ENCODE measurements at places on chromosomes 16 and 17.

GRCh38 chr17:40041196-40041595 is 13.0 kb downstream of the MED24 start:
- no peak for DNase-seq

GRCh38 chr16:27720731-27721530 is 171.0 kb downstream of the KATNIP start:
- DNase-seq, result no peak

DNA sequence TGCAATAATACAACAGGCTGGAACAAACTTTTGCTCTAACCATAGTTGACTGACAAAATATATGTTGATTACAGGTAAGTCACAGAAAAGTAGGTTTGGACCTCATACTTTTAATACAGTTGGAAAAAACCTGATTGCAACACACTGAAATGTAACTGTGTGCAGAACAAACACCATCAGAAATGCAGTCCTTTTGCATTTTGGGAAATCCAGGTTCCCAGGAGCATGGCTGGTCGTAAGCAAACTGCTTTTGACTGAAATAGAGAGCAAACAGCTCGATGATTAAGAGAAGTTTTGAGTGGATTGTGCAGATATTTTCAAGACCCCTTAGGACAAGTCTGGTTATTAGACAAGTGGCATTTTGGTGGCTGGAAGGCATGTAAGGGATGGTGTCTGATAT is 8.0 kb downstream of the IGF2BP1 start:
- DNase-seq, result no peak

DNA sequence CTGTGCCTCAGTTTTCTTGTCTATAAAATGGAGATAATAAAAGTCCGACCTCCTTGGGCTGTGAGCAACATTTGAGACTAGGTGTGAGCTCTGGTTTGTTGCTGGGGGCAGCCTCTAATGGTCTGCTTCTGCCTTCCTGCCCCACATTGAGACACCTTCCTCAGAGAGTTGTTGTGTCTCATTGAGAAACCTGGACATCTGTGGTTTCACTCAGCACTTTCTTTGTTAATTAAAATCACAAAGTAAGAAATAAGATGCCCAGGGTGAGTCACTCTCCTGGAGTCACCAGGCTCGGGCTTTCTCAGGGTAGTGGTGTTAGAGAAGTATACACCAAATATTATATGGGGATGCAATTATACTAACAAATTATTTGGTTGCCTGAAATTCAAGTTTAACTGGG is 389.2 kb upstream of the SALL1 start:
- no peak for DNase-seq

DNA sequence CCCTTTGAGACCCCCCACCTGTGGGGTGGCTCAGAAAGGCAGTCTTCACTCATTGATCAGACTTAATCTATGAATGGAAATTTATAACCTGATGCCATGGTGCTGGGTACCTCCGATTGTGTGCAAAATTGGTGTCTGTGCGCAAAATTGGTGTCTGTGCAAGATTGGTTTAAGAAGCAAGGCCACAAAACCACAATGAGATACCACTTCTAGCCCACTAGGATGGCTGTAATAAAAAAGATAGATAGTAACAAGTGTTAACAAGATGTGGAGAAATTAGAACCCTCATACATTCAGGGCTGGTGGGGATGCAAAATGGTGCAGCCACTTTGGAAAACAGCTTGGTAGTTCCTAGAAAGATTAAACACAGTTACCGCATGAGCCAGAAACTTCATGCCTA is 13.9 kb upstream of the CSNK2A2 start:
- DNase-seq, result no peak

DNA sequence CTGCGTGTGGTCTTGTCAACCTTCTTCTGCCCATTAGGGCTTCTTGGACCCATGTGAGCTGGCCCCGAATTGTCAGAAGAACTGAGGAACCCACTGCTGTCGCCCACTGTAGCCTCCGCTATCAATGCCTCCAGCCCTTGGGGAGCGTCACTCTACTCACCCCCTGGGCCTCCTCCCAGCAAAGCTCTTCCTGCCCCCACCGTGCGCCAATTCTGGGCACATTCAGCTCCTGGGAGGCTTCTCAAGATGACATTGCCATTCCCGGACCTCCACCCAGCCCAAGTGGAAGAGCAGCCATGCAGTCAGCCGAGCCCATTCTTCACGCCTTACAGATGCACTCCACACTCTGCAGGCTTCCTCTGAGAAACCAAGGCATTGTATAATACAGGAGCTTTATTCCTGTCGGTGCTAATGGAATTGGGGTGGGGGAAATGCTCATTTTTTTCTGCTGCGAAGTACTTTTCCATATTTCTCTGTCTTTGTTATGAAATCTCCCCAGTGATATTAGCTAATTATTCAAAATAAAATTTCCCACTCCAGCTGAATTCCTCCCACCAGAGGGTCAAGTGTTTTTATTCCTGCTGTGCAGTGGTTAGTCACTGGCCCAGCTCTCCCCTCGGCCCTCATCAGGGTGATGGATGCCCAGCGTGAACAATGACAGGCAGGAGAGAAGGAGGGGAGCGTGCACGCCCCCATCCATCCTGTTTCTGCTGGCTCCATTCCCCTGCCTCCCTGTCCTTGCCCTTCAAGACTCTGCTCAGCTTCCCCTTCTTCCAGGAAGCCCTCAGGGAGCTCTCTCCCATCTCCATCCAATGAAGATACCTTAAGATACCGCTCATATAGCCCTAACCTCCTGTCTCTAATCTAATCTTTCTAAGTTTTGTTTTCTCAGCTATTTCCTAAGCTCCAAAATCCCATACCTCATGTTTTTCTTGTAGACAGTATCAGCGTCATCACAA is 87.7 kb downstream of the C16orf95 start:
- DNase-seq, result no peak

DNA sequence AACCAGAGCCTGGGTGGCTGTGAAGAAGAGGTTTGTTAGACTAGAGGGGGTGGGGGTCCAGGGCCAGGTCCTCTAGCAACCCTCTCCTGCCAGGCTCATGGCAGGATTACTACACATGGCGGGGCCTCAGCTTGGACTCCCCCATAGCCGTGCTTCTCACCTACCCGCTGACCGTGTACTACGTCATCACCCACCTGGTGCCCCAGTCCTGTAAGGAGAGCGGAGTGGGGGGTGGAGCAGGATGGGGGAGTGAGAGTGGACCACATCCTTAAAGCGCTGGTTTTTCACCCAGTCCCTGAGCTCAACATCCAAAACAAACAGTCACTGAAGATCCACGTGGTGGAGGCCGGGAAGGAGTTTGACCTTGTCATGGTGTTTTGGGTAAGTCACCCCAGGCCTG is 4.2 kb upstream of the CXCL16 start:
- no peak for DNase-seq

DNA sequence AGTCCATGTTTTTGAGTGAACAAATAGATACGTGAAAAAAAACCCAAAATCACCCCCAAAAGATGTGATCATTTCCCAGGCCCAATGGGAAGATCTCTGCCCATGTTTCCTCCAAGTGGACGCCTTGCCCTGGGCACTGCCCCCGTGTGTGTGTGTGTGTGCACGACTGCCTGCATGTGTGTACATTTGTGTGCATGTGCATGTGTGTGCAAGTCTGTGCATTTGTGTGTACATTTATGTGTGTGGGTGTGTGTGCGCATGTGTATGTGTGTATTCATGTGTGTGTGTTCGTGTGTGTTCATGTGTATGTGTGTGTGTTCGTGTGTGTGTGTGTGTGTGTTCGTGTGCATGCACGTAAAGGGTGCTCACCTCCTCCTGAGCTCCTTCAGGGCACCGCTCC is 16.8 kb upstream of the LRRC37A3 start:
- DNase-seq, result no peak

All from GM04503 (cell line).